ENCODE measurements at places on chromosomes 16 and 17.

DNA sequence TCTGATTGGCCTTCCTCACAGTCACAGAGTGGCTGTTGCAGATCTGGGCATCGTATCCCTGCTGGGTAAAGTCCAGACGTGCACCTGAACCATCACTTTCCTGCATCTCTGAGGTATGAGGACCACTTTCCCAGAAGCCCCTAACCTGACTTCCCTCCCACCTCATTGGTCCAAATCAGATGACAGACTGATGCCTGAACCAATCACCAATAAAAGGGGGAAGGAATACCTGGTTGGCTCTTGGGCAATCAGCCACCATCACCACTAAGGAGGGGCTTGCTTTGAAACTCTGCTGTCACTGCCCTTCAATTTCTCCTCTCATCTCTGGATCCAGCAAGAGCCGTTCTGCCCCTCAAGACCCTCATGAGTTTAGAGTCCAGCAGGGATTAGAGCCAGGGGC lies 13.6 kb upstream of the WFDC1 start:
- DNase-seq: no peak

DNA sequence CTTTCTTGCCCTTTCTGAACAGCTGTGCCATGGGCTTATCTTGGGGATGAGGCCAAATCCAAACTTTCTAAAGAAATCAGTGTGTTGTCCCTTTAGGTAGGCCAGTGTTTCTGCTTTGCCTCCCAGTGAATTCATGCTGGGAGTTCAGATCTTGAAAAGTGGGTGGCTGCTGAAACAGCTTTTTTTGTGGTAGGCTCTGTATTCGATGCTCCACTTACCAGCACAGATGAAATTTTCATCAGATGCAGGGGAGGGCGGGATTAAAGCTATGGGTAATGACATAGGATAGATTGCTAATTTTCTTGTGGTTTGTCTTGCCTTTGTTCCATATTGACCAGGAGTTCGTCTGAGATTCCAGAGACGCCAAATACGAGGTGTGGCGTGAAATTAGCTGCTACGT lies 2.8 kb downstream of the SOCS7 start:
- DNase-seq: no peak

GRCh38 chr16:72615856-72616255 lies 432.1 kb downstream of the ZFHX3 start:
- DNase-seq: no peak

- no peak for DNase-seq
Measured at GRCh38 chr16:78286065-78286464, 186.6 kb downstream of the WWOX start.

GRCh38 chr16:84228256-84228838 lies 11.5 kb downstream of the KCNG4 start:
- DNase-seq: no peak

GRCh38 chr17:56742601-56743000 lies 91.1 kb downstream of the C17orf67 start:
- DNase-seq: no peak

DNA sequence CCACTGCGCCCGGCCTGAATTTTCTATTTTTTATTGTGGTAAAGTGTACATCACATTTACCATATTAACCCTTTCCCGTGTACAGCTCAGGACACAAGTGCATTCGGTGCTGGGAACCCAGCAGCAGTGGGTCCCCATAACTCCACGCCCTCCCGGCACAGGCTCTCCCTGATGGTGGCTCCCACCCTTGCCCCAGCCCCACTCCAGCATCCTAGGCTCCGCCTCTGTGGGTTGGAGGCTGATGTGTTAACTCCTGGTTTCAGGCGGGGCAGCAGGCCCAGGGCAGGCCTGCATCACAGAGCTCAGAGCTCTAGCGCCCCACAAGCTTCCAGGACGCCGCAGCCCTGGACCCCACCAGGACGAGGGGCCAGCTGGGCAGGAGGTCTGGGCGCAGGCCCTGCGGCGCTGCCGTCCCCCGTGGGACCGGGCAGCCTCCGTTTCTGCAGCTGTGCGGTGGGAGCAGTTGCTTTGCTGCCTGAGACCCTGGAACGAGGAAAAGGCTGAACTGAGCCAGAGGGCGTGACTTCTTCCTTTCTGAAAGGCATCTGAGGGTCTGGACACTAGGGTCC lies 19.6 kb downstream of the ZFPM1 start:
- no peak for DNase-seq

- DNase-seq: no peak
Measured at GRCh38 chr17:64503341-64503740, 2.7 kb downstream of the DDX5 start.

DNA sequence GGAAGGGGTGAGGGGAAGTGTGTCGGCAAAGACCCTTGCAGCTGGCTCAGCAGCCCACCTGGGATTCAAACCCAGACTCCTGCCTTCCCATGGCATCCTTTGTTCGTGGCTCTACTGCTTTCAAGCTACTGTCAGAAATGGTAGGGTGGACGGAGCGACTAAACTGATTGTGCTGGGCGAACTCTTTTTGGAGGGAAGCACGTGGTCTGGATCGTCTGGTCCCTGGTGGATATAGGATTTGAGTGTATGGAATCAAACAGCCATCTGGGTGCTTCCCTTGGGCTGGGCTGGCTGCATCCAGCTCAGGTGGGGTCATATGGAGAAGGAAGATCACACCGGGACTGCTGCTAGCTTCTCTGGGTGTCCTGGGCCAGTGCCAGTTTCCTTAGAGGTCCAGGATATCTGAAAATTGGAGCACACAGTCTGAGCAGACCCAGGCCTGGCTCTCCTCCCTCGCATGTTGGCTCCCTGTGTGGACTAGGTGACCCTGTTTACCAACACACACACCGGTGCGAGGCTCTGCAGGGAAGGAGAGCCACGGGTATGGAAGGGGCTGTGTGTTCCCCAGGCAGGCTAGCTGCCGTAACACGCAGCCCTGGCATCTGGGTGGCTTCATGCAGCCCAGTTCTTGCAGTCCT lies 8.6 kb downstream of the CMIP start:
- DNase-seq: no peak

GRCh38 chr17:79251824-79252223 lies 177.2 kb downstream of the ENGASE start:
- no peak for DNase-seq

GRCh38 chr17:77002103-77003045 lies 134.2 kb downstream of the MGAT5B start:
- DNase-seq: no peak

- no peak for DNase-seq
Measured at GRCh38 chr17:28563475-28563874, 7.8 kb downstream of the PIGS start.

DNA sequence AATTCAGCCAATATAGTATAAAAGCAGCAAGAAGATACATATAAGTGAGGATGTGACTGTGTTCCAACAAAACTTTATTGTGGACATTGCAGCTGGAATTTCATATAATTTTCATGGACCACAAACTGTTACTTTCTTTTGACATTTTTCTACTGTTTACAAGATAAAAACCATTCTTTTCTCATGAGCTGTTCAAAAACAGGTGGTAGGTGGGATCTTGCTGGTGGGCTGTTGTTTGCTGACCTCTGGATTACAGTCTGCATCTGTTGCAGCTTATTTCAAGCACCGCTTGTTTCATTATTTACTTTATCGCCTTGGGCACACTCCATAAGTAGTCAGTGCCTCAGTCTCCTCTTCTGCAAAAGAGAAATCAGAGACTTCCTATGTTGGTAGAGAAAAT lies 99.5 kb downstream of the CDH13 start:
- DNase-seq: no peak

GRCh38 chr17:73623818-73624217 lies 20.4 kb downstream of the SDK2 start:
- DNase-seq: no peak

GRCh38 chr17:14304222-14304772 lies 3.4 kb downstream of the HS3ST3B1 start:
- no peak for DNase-seq
